ENCODE measurements at places on chromosomes 11 and 22.

- no peak for DNase-seq
Observed at GRCh38 chr11:1411301-1411700, 21.6 kb downstream of the BRSK2 start.

GRCh38 chr22:48908547-48908946 lies 919.1 kb downstream of the BRD1 start:
- DNase-seq: no peak

DNA sequence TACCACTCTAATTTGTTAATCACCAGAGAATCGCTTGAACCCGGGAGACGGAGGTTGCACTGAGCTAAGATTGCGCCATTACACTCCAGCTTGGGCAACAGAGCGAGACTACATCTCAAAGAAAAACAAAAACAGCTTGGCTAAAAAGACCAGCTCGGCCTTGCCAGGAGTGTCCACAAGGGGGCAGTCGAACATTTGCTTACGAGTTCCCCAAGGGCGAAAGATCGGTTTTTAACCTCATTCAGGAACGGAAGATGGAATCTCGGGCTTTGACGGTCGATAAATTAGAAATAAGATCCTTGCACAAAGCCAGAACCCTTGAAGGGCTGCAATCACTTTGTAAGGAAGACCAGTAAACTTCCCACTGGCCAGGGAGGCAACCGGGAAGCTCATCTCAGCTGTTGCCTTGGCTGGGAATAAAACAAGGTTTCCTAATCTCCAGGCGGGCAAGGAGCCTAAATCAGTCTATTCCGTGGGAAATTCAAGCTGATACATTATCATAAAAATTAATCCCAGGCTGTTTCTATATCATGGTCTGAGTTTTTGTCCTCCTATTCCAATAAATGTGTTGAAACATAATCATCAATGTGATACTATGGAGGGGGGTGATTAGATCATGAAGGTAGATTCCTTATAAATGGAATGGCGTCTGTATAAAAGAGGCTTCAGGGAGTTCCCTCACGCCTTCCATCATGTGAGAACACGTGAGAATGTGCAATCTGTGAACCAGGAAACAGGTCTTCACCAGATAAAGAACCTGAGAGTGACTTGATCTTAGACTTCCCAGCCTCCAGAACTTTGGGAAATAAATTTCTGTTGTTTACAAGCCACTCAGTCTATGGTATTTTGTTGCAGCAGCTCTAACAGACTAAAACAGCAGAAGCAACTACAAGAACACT lies 14.9 kb upstream of the SLC29A2 start:
- peak; percentile 83 for DNase-seq

DNA sequence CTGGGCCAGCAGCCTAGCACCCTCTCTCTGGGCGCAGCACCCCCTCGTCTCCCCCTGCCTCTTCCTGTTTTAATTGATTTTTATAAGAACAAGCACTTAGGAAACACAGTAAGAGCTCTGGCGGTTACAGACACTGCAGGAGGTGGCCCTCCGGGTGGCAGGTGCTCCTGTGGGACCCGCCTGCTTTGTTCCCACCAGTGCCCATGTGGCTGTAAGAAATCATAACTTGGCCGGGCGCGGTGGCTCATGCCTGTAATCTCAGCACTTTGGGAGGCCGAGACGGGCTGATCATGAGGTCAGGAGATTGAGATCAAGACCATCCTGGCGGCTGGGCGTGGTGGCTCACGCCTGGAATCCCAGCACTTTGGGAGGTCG lies 18.4 kb downstream of the TSPAN4 start:
- no peak for DNase-seq

DNA sequence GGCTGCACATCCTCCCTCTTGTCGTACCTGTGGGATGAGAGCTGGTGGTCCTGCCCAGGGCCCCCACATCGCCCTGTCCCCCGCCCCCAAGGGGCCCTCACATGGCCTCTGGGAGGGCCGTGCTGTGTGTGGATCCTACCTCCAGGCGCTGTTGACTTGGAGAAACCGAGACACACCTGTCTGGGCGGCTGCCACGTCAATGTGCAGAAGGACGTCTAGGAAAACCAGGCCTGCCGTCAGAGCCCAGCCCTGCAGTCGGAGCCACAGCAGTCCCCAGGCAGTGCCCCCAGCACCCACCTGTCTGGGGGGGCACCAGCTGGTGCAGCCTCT lies 14.2 kb downstream of the ALG12 start:
- DNase-seq: no peak

DNA sequence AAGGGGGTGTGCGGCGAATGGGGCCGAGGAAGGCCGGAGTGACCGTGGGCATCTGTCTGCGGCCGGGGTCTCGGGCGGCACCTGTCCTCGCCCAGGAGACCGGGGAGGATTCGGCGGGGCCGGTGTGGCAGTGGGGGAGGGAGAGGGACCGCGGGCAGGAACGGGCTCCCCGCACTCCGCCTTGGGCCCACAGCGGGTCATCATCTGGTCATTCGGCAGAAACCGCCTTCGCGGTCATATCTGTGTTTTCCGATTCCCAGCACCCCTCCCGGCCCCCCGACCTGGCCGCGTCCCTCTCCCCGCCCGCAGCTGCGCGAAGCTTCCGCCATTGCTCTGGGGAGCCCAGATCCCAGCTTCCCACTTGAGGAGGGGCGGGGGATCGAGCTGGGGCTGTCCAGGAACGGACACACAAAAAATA lies 824 bp upstream of the CBX6 start:
- no peak for DNase-seq

GRCh38 chr11:13009476-13009920 lies 382 bp downstream of the RASSF10 start:
- DNase-seq: no peak

Data from CD4-positive, alpha-beta T cell treated with Interleukin-15 for 4 hours (primary cell).